ENCODE measurements at places on chromosomes 6 and 20.

GRCh38 chr6:66499851-66500250 is 792.8 kb upstream of the EYS start:
- no peak for DNase-seq

GRCh38 chr6:37019065-37019450 is 13.6 kb downstream of the FGD2 start:
- DNase-seq, result no peak

- DNase-seq, result no peak
Observed at GRCh38 chr20:4369798-4370124, 351.9 kb upstream of the PRND start.

DNA sequence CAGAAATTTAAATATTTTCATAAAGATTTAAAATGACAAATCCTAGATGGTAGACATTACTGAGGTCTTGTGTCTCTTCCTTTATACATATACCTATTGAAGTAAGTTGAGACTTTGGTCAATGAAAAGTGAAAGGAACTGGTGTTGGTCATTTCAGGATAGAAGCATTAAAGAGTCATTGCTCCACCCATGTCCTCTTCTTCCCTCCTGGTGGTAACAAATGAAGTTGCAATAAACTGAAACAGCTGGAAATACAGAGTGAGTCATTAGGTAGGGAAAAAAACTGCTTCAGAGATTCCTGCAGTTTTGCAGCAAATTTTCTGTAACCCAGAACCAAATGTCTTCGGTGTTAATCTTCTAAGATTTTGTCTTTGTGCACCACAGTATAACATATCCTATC is 448.0 kb downstream of the EYS start:
- no peak for DNase-seq

- no peak for DNase-seq
Observed at GRCh38 chr6:44917430-44917829, 410.7 kb upstream of the RUNX2 start.

- no peak for DNase-seq
Observed at GRCh38 chr6:132961610-132962009, 147.2 kb downstream of the RPS12 start.

- peak; percentile 27 for DNase-seq
Observed at GRCh38 chr20:49230561-49231133, 11.4 kb downstream of the DDX27 start.

- no peak for DNase-seq
Observed at GRCh38 chr6:134519465-134519864, 201.6 kb upstream of the SGK1 start.

DNA sequence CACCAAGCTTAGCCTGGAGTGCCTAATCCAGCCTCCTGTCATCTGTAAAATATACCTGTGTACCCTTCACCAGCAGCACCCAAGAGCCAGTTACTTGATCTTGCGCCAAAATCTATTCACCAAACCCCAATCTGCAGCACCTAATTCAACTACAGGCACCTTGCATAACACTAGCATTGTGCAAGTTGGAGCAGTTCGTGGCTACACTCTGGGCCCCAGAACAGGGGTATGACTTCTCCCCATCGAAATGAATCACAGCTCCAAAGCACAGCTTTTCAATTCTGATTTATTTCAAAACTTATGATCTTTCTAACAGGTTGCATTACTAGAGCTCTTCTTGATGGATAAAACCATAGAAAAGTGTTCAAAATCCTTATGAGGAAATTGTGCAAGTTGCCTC is 100.4 kb upstream of the TCF21 start:
- DNase-seq, result no peak

- DNase-seq, result no peak
Observed at GRCh38 chr6:112464901-112465665, 118.0 kb downstream of the RFPL4B start.

GRCh38 chr6:35356391-35356790 is 14.0 kb downstream of the PPARD start:
- no peak for DNase-seq

DNA sequence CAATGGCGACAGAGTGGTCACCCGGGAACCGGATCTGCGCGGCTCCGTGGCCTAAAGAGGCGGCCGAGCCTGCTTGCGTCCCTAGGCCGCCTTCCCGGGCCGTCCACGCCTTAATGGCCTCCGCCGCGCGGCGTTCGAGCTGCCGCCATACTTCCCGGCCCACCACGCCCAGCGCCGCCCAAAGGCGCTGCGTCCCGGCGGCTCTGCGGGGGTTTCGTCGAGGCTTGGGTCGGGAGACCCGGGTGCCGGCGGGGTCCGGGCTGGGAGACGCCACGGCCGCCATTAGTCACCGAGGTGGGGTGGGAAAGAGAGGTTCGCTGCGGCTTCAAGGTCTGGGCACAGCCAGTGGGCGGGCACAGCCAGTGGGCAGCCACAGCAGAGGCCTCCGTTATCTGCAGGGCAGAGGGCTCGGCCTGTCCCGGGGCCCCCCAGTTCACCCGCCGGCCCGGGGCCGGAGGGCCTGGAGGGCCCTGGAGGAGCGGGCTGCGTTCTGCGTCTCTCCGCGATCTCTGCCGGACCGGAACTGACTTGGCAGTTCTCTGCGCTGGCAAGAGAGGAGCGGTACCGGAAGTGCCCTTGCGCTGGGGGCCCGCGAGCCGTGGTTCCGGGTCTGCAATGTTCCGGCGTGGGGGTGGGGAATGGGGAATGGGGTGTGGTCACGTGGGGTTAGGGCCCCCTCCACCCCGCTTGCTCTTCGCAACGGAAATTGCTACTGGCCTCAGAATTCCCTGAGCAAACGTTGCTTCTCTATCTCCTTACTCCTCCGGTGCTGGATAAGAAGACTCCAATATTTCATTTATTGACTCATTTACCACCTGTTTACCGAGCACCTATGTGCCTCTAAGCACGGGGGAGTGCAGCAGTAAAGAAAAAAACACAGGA is 82.3 kb downstream of the CNBD2 start:
- peak; percentile 92 for DNase-seq

- DNase-seq, result no peak
Observed at GRCh38 chr6:25297823-25298522, 18.8 kb downstream of the CARMIL1 start.

DNA sequence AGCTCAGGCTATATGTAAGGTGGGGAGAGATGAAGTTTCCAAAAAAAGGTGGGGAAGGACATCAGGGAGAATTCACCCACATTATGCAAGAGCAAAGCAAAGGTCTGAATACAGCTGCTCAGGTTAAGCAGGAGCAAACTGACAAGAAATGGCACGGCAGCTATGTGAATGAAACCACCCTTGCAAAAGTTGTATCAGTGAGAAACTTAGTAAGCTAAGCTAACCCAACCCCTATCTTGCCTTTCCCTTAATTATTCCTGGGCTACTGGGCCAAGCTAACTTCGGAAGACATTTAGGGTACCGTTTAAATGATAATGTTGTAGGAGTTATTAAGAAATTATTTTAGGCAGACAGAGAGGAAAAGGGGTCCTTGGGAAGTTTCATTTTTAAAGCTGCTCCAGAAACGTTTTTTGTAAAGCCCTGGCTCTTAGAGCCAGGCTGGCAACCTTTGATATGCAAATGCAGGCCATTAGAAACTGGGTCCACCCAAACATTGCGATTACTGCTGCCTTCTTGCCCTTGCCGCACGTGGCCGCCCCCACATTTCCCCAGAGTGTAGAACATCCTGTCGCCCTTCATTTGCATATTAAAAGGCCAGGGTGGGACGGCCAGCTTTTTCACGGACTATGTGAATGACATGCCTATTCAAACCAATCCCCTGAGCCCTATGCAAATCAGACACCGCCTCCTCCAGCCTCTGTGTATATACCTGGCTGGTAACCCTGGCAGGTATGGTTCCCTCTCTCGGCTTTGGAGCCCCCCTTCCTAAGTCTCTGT is 60.5 kb upstream of the SAMD5 start:
- no peak for DNase-seq

DNA sequence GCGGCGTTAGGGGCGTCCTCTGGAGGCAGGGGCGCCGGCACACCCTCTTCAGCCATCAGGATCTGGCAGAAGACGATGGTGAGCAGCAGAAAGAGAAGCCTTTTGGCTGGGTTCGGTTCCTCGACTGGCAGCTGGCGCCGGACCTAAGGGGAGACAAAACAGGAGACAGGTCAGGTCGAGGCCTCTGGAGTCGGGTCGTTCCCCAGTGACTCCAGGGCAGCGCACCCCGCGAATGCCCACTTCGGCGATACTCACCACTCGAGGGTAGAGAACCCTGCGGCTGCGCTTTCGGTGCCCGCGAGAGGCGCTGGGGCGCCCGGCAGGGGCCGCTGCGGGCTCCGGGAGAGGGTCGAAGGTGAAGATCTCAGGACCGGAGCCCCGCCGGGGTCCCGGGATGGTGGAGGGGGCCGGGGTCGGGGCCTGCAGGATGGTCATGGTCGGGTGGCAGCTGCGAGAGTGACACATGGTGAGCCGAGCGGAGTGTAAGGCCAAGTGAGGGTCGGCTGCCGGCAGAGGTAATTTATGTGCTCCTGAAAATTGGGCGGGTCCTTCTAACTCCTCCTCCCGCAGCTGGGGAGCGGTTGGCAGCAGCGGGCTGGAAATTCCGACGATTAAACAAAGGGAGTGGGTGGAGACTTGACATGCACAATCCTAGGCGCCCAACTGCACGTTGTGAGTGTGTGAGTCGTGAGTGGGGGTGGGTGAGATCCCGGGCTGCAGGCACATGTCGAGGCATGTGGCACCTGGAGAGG is at the start of gene IER3:
Gene IER3 (minus strand): TSS at position 494 of the 752 bp plus-strand sequence. CDS start 29 bp downstream, at position 465.
- DNase-seq, result peak; percentile 77

GRCh38 chr20:24942679-24943078 is 6.4 kb upstream of the CST7 start:
- DNase-seq, result no peak

DNA sequence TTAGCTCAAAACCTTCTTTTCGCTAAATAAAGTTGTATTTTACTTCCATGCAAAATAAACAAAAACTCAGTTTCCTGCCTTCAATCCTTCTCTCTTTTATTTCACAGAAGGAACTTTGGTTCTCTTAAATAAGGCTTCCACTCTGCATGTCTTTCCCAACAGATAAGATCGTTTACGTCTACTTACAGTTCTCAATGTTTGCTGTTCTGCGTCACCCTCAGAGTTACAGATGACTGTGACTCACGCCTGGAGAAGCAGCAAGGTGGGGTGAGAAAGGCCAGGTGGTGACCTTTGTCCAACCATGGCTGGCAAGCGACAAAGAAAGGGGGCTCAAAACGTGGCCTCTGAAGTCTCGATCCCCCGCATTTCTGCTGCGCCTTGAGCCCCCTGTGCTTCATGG is 51.4 kb upstream of the RPS6KA2 start:
- DNase-seq, result no peak

GRCh38 chr6:35377002-35377401 is 34.6 kb downstream of the PPARD start:
- DNase-seq, result no peak

DNA sequence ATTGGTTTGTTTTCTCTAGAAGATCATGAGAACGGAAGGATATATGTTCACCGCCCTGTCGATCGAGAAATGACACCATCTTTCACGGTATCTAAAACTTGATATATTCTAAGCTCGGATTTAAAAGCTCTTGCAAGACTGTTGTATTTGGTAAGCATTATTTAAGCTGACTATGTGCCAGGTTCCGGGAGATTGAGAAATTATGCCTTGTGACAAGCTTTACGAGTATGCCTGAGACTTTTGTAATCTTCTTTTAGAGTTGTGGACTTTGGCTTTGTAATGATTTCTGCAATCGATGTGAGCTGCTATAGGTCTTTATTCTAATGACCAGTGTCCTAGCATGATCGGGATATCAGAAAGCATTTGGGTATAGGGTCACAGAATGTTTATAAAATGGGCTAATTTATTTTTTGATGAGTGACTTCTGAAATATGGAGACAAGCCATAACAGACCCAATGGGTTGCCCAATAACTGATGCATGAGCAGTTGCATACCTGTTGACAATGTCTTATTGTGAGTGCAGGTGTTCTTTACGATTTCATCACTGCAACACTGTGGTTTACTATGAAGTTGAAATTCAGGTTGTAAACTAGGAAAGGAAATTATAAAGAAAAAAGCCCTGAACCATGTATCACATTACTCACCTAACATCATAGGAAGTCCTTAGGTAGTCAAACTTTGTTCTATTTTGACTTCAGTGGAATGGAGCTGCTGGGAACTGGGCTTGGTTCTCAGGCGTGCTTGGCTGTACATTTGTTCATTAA is 14.0 kb downstream of the CDH26 start:
- DNase-seq, result no peak

DNA sequence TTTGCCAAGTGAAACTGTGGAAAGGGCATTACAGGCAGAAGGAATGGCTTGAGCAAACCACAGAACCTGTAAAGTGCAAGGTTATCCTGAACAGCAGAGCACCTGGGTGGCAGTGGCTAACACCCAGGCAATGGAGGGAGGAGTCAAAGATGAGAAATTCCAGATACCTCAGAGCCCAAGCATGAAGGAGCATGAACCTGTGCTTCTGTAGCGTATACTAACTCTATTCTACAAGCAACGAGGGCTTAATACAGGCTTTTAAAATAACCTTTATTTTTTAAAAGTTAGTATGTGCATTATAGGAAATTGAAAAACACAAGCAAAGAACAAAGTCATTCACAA is 77.0 kb downstream of the CNBD2 start:
- no peak for DNase-seq

DNA sequence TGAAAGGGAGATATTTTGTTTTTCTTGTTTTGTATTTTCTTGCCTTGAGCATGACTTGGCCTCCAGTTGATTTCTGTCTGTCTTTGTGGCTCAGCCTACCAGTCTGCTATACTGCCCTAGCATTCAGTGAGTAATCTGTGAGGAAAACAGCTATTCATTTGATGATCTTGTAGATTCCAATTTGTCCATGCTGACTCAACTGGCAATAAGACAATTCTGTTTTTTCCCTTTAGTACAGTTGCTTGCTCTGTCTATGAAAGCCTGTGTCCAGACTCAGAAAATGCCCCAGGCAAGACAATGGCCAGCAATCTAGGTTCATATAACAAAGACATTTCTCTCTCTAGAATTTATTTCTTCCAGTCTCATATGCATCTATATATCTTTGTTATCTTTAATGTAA is 10.9 kb upstream of the SOX4 start:
- peak; percentile 35 for DNase-seq

DNA sequence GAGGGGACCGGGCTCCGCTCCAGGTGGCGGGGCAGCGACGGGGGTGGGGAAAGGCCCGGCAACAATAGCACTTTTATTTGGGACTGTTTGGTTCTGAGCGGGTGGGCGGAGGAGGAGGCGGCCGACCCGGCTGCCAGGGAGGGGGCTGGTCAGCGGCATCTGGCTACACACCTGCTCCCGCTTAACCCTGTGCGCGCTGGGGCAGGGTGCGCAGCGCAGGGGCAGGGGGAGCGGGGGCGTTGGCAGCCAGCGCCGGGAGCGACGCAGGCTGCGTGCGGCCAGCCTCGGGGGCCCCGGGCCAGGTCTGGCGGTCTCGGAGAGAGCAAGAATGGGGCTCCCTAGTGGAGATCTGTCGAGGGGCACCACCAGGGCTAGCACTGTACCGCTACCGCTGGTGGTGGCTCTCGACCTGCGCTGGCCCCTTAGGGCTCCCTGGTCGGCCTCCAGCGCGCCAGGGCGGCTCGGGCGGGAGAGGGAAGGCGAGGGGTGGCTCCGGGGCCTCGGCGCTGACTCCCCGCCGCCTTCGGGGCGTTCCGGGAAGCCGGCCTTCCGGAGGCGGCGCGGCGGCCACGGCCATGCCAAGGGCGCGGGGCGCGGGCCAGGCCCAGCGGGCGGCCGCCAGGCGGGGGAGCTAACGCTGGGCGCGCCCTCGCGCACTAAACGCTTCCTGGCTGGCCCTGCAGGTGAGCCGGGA is 92.4 kb downstream of the NCR2 start:
- no peak for DNase-seq

- DNase-seq, result no peak
Observed at GRCh38 chr6:139728876-139729427, 354.5 kb upstream of the CITED2 start.

- DNase-seq, result no peak
Observed at GRCh38 chr20:51592564-51592963, 50.0 kb upstream of the NFATC2 start.
